Occipital lobe (tissue), 3 donors: ENCODE measurements at places on chromosomes 1 and 21. TPM values are rescaled to one million over a fixed set of nuclear protein-coding genes. Genes with fewer than 3 reads are reported as not detected.

ADGRL4 gene
- total RNA-seq, result 3.1 TPM

EDARADD gene
- 6.1 TPM for total RNA-seq

IFNLR1 gene
- 0.16 TPM for total RNA-seq

FBXO2 gene
- 2.7 TPM for total RNA-seq

LCE3E gene
- total RNA-seq, result not detected

LCK gene
- total RNA-seq, result not detected

E2F2 gene
- 0.78 TPM for total RNA-seq

PTPRF gene
- total RNA-seq, result 37.6 TPM

MROH9 gene
- total RNA-seq, result not detected

TATDN3 gene
- 29.3 TPM for total RNA-seq

SLC45A1 gene
- total RNA-seq, result 6.6 TPM

TIAM1 gene
- 54.1 TPM for total RNA-seq
